ENCODE measurements at places on chromosomes 11 and 22. TPM values are rescaled to one million over a fixed set of nuclear protein-coding genes. Genes with fewer than 3 reads are reported as not detected.

The GNAZ gene
- total RNA-seq = 0.38 TPM

The C11orf16 gene
- not detected for total RNA-seq

The FZD4 gene
- not detected for total RNA-seq

The APOA5 gene
- total RNA-seq = not detected

The MRGPRF gene
- not detected for total RNA-seq

The CD3E gene
- 515 TPM for total RNA-seq

The TBX10 gene
- total RNA-seq = not detected

The INS gene
- total RNA-seq = not detected

The CNTF gene
- total RNA-seq = 3.9 TPM

The APOA4 gene
- total RNA-seq = not detected

The CASP12 gene
- total RNA-seq = not detected

DNA sequence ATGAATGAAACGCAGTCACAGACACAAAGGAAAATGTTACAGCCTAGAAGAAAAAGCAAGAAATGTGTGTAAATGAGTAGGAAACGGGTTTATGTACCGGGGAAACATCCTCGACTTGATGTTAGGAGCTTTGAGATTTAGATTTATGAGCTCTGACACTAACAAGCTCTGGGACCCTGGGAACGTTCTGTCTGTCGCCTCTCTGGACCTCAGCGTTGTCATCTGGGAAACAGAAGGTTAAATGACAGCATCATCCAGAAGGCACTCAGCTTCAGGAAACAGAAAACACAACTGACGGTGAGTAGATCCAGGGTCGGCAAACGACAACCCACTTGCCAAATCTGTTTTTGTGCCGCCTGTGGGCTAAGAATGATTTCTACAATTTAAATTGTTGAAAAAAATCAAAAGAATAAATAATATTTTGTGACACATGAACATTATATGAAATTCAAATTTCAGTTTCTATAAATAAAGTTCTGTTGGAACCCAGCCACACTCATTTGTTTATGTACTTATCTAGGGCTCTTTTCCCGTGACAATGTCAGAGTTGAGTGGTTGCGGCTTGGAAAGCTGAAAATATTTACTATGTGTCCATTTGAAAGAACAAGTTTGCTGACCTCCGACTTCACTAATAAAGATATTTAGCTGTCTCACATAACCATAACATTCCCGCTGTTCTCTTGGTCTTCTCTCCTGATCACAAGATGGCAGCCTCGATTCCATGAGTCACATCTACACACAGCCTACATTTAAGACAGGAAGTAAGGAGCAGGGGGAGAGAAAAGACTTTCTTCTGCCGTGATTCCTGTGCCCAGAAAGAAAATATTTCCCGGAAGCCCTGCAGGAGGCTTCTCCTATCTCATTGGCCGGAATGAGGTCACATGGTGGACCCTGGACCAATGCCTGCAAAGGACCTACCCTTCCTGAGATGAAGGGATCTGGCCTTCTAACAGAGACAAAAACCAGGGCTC is 47.1 kb upstream of the SYT13 start:
- H3K36me3 ChIP-seq = no peaks in the 10 kb centered on the region
- H3K27me3 ChIP-seq = no peaks in the 10 kb centered on the region
- peak; percentile 4 for DNase-seq
- peaks cover 3% of the 10 kb centered on the region for H3K4me1 ChIP-seq
- no peak overlapping the region for H3K4me3 ChIP-seq

DNA sequence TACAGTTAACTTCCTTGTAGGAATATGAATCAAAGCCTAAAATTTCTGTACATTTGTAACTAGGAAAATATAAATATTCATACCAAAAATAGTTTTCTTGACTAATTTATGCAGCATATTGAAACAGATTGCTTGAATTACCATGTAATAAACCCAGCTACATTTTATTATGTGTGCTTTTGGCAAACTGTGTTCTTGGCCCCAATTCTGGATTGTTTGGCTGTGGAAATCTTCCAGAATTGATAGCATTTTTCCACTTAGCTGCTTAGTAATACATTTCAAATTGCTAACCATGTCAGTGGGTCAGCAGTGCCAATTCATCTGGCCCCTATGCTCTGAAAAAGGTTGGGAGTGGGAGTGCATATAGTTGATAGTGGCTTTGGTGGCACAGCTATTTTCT is 32.3 kb downstream of the PDHX start:
- DNase-seq = no peak
- H3K27ac ChIP-seq = no peak overlapping the region
- H3K4me3 ChIP-seq = no peak overlapping the region
- H3K4me1 ChIP-seq = no peaks in the 10 kb centered on the region
- no peaks in the 10 kb centered on the region for H3K27me3 ChIP-seq
- peaks cover 10% of the 10 kb centered on the region for H3K36me3 ChIP-seq

- peaks cover under 1% of the 10 kb centered on the region for H3K36me3 ChIP-seq
- peaks cover 28% of the 10 kb centered on the region for H3K4me1 ChIP-seq
- H3K27ac ChIP-seq = no peak overlapping the region
- H3K27me3 ChIP-seq = peaks cover 4% of the 10 kb centered on the region
- H3K4me3 ChIP-seq = peak overlapping the region; percentile 89
Measured at GRCh38 chr11:59755701-59756557, 753 bp downstream of the STX3 start.

DNA sequence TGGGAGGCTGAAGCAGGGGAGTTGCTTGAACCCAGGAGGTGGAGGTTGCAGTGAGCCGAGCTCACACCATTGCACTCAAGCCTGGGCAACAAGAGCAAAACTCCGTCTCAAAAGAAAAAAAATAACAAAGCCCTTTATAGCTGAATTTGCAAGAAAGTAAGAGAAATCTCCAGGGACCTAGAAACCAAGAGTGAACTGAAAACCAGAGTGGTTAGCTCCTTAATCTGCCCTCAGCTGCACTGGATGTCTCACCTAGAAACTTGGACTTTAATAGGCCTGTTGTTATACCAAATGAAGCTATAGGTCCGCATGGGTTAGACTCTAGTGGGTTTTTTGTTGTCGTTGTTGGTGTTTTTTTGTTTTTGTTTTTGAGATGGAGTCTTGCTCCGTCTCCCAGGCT is 4.1 kb downstream of the NEU3 start:
- DNase-seq = no peak
- H3K4me1 ChIP-seq = peaks cover 18% of the 10 kb centered on the region
- H3K27me3 ChIP-seq = no peaks in the 10 kb centered on the region
- no peak overlapping the region for H3K27ac ChIP-seq
- H3K4me3 ChIP-seq = no peak overlapping the region

GRCh38 chr22:22110548-22111266 is 128.1 kb upstream of the TOP3B start:
- H3K27ac ChIP-seq = no peak overlapping the region
- H3K27me3 ChIP-seq = no peaks in the 10 kb centered on the region
- no peaks in the 10 kb centered on the region for H3K36me3 ChIP-seq
- peaks cover 9% of the 10 kb centered on the region for H3K4me1 ChIP-seq
- DNase-seq = peak; percentile 34

GRCh38 chr11:75432911-75433321 is at the start of gene KLHL35:
TSS of gene KLHL35 (minus strand) at chr11:75433203. CDS start at chr11:75430629, 2,574 bp downstream.
- H3K27ac ChIP-seq = no peak within 1 kb of the TSS
- H3K4me1 ChIP-seq = peaks cover 29% of the 10 kb centered on the region
- H3K27me3 ChIP-seq = peaks cover 38% of the 10 kb centered on the region
- H3K36me3 ChIP-seq = no peaks in the 10 kb centered on the region
- H3K4me3 ChIP-seq = no peak within 1 kb of the TSS

DNA sequence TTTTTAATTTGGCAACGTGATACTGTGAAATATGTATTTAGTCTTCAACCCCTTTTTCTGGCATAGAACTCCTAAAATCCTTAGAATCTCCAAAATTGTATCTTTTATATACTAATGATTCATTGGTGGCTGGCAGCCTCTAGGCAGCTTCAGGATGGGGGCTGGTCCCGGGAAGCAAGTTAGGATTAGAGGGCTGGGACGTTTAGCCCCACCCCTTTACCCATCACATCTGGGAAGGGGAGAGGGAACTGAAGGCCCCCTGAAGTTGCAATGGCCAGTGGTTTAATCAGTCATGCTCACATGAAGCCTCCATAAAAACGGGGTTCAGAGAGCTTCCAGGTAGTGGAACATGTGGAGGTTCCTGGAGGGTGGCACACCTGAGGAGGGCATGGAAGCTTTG is 7.1 kb downstream of the IL17RA start:
- no peak overlapping the region for H3K4me3 ChIP-seq
- H3K4me1 ChIP-seq = peaks cover 81% of the 10 kb centered on the region
- no peaks in the 10 kb centered on the region for H3K27me3 ChIP-seq
- H3K36me3 ChIP-seq = peaks cover 18% of the 10 kb centered on the region

DNA sequence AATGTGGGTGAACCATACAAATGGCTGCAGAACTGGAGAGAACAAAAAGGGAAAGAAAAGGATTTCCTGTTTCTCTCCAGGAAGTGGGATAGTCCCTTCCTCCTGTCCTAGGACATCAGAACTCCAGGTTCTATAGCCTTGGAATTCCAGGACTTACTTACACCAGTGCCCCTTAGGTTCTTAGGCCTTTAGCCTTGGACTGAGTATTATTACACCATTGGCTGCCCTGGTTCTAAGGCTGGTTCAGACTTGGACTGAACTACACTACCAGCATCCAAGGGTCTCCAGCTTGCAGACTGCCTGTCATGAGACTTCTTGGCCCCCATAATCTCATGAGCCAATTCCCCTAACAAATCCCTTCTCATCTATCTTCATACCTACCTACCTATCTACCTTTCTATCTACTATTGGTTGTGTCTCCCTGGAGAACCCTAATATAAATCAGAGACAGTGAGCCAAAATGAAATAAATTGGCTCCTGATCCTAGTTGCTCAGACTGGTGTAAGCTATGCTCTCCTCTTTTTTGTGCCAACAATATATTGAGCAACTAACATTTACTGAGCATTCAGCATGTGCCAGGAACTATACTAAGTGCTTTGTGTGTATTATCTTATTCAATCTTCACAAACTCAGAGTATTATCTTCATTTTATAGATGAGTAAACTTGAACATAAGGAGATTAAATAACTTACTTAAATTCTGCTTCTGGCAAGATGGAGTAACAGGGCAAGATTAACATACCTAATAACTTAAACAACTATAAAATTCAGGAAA is 303.7 kb downstream of the TTC28 start:
- H3K27me3 ChIP-seq = no peaks in the 10 kb centered on the region
- H3K27ac ChIP-seq = no peak overlapping the region
- H3K4me3 ChIP-seq = no peak overlapping the region
- no peak for DNase-seq
- no peaks in the 10 kb centered on the region for H3K4me1 ChIP-seq

DNA sequence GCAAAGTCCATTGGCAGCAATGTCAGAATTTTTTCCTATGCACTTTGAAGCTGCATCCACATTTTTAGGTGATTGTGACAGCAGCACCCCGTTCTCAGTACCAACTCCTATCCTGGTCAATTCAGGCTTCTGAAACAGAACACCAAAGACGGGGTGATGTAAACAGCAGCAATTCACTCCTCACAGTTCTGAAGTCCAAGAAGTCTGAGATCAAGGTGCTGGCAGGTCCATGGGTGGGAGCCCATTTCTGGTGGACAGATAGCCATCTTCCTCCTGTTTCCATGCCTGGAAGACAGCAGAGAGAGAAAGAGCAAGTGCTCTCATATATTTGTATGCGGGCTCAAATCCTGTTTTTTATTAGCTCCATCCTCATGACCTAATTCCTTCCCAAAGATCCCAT is 471.2 kb downstream of the BRD1 start:
- H3K27ac ChIP-seq = no peak overlapping the region
- peaks cover 9% of the 10 kb centered on the region for H3K27me3 ChIP-seq
- no peaks in the 10 kb centered on the region for H3K36me3 ChIP-seq
- no peak for DNase-seq

- no peak overlapping the region for H3K4me3 ChIP-seq
- H3K27me3 ChIP-seq = no peaks in the 10 kb centered on the region
- H3K36me3 ChIP-seq = no peaks in the 10 kb centered on the region
- peaks cover 21% of the 10 kb centered on the region for H3K4me1 ChIP-seq
- DNase-seq = no peak
- no peak overlapping the region for H3K27ac ChIP-seq
Measured at GRCh38 chr22:39469326-39469680, 12.5 kb downstream of the MGAT3 start.

GRCh38 chr22:30074994-30075393 is 5.3 kb upstream of the HORMAD2 start:
- no peak for DNase-seq
- peaks cover 14% of the 10 kb centered on the region for H3K4me1 ChIP-seq
- no peaks in the 10 kb centered on the region for H3K36me3 ChIP-seq
- H3K4me3 ChIP-seq = no peak overlapping the region

DNA sequence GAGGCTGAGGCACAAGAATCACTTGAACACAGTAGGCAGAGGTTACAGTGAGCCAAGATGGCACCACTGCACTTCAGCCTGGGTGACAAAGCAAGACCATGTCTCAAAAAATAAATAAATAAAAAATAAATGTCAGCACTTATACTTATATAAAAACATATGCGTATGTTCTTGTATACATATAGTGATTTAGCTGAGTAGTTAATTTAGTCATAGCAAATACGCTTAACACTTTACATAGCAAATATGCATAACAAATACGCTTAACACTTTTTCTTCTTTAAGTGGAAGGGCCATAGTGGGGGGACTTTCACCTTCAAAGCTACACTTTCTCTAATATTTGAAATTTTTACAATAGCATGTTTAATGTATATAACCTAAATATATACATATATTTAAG is 64.0 kb upstream of the CAPRIN1 start:
- H3K4me1 ChIP-seq = no peaks in the 10 kb centered on the region
- H3K4me3 ChIP-seq = no peak overlapping the region
- H3K36me3 ChIP-seq = no peaks in the 10 kb centered on the region
- DNase-seq = no peak
- H3K27ac ChIP-seq = no peak overlapping the region
- H3K27me3 ChIP-seq = peaks cover 2% of the 10 kb centered on the region

DNA sequence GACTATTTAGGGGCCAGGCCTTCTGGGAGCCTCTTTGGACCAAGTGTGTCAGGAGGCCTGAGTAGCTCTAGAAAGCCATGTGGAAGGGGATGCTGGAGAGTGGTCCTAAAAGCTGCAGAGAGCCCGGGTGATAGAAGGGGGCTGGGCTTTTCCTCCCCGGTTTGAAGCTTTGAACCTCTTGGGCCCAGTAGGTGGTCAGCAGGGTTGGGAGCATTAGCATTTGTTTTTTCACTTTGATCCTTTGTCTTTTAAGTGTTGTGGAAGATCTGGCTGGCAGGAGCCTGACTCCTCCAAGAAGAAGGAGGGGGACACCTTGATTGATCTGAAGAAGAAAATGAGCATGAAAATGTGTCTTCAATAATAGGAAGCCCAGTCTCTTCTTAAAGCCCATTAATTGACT is 596.6 kb downstream of the INSC start:
- no peaks in the 10 kb centered on the region for H3K27me3 ChIP-seq
- no peak overlapping the region for H3K4me3 ChIP-seq
- no peaks in the 10 kb centered on the region for H3K36me3 ChIP-seq
- no peak for DNase-seq

DNA sequence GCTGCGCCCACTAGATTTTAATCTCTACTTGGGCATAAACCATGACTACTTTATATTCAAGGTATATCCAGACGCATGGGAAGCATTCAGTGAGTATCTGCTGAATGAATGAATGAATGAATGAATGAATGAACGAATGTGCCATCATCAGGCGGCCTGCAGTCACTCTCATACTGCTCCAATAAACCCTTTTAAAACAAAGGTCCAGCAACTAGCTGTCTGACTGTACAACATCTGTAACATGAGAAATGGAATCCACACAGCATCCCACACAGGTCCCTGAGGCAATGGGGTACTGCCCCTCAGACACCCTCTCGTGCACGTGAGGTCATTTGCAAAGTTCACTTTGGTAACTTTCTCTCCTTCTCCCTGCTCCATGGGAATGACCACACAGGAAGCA is 147.5 kb downstream of the LARGE1 start:
- H3K4me1 ChIP-seq = no peaks in the 10 kb centered on the region
- H3K27ac ChIP-seq = no peak overlapping the region
- no peak overlapping the region for H3K4me3 ChIP-seq
- no peak for DNase-seq
- no peaks in the 10 kb centered on the region for H3K27me3 ChIP-seq

All from CD4-positive, alpha-beta T cell (primary cell).